Stomach (tissue), 19 donors: ENCODE measurements at places on chromosomes 16 and 17. TPM values are rescaled to one million over a fixed set of nuclear protein-coding genes. Genes with fewer than 3 reads are reported as not detected.
A peak's percentile ranks its signal among the peaks of the same experiment; 100 is the strongest.

DNA sequence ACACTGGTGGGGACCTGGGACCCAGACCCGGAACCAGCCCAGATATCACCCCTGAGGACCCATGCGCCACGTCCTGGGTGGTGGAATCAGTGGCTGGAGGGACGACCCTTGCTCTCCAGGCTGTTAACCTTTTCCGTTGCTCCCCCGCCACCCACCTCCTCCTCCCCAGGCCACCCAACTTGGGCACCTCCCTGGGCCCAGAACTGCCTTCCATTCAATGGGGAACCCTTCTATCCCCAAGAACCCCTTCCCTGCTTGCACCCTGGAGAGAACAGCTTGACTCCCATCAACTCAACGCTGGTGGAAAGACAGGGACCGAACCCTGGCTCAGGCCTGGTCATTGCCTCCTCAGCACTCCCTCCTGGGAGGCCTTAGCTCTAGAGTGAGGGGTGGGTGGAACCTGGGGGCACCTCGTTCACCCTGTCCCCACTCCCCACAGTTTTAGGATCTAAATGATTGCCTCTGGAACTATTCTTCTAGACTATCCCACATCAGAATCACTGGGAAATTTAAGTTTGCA, 5.7 kb upstream of the IL32 start:
- peak overlapping the region; percentile 57 for H3K4me3 ChIP-seq
- no peak for DNase-seq
- no peaks in the 10 kb centered on the region for H3K27me3 ChIP-seq
- H3K4me1 ChIP-seq: peaks cover 53% of the 10 kb centered on the region
- H3K27ac ChIP-seq: peak overlapping the region; percentile 85
- peaks cover 5% of the 10 kb centered on the region for H3K36me3 ChIP-seq

The RPH3AL gene
- total RNA-seq: 19.0 TPM

The HLF gene
- total RNA-seq: 2.3 TPM

GRCh38 chr17:48438516-48439061, 8.6 kb upstream of the SKAP1 start:
- H3K36me3 ChIP-seq: no peaks in the 10 kb centered on the region
- peaks cover 36% of the 10 kb centered on the region for H3K27me3 ChIP-seq
- H3K4me1 ChIP-seq: no peaks in the 10 kb centered on the region
- no peak for DNase-seq

The BAHCC1 gene
- total RNA-seq: 15.2 TPM

DNA sequence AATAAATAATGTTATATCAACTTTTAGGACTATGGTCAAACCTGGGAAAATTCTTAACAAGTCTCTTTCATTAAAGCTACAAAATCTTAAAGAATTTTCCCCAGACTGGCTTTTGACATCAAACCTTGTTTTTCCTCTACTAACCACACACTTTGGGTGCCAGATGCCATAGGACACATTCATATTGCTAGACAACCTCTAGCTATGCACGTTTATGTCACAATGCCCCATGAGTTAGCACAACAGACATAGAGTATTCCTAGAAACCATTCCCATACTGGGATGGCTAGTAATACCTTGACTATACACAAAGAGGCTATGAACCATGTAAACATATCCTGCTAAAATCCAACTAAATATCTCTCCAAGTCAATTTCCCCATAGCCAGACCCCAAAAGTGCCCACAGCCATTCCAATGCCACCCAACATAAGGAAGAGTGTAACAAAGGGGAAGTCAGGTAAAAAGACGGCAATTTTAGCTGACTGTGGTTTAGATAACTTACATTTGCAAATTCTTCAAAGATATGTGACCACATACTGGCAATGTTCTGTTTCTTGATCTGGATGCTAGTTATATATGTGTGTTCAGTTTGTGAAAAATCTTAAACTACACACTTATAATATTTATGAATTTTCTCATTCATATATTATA, 23.4 kb downstream of the SMURF2 start:
- H3K4me1 ChIP-seq: peaks cover 16% of the 10 kb centered on the region
- no peaks in the 10 kb centered on the region for H3K36me3 ChIP-seq
- H3K27me3 ChIP-seq: no peaks in the 10 kb centered on the region
- H3K4me3 ChIP-seq: no peak overlapping the region
- no peak for DNase-seq
- H3K27ac ChIP-seq: no peak overlapping the region

DNA sequence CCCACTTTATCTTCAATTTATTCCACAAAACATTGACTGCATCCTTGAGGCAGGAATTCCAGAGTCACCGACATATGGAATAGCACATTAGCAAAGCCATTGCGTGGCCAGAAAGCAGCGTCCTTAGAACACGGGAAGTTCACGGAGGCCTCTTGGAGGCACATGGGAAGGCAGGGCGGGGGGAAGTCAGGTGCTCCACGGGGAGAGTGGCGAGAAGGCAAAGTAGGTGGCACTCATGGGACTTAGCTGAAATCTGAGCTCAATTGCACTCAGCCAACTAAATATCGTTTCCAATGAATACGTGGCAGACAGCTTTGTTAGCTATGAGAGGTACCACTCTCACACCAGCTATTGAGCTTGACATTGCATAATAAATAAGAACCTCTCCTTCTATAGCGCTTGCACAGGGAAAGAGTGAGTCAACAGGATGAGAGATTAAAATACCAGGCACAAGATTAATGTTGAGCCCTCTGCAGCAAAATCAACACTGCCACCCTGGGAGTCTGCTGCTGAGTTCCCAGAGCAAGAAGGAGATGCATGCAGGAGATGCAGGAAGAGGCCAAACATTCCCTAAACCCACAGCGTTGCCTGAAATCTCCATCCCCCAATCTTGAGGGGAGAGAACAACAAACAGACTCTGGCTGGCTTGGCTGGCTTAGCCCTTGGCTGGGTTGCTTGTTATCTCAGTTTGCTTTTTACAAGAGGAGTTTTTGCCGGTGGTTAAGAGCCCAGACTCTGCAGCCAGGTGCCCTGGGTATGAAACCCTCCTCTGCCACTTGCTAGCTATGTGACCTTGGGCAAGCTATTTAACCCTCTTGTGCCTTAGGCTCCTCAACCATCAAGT, 28.8 kb downstream of the ABCC12 start:
- no peak overlapping the region for H3K4me3 ChIP-seq
- H3K36me3 ChIP-seq: no peaks in the 10 kb centered on the region
- peaks cover 17% of the 10 kb centered on the region for H3K4me1 ChIP-seq
- DNase-seq: peak; percentile 78

DNA sequence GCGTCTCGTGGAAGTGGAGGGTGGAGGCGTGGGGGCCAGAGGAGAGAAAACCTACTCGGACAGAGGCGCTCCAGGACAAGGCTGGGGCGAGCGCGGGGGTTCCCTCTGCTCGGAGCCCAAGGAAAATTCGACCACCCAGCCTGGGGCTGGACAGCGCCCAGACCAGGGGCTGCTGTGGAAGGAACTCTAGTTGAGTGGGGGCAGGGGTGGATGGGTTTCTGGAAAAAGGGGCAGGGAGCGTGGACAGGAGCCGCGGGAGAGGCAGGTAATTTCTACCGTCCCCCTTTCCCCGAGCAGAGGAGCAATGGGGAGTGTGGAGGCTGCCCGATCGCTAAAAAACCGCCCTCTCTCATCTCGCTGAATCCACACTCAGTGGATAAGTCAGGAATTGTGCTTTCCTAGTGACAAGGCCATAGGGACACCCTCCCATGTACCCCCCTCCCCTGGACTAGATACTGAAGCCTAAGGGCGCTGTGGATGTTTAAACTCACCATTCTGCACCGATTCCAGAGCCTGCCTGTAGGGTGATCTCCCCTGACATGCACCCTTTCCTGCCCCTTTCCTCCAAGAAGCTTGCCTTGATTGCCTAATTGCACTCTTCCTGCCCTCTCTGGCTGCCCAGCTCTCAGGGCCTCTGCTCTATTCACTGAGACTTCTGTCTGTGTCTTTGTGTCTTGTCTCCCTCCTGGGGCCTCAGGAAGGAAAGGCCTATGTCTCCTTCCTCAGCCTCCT, 90.7 kb upstream of the TMEM97 start:
- DNase-seq: no peak
- no peaks in the 10 kb centered on the region for H3K36me3 ChIP-seq
- no peaks in the 10 kb centered on the region for H3K27me3 ChIP-seq
- H3K4me1 ChIP-seq: peaks cover 22% of the 10 kb centered on the region

DNA sequence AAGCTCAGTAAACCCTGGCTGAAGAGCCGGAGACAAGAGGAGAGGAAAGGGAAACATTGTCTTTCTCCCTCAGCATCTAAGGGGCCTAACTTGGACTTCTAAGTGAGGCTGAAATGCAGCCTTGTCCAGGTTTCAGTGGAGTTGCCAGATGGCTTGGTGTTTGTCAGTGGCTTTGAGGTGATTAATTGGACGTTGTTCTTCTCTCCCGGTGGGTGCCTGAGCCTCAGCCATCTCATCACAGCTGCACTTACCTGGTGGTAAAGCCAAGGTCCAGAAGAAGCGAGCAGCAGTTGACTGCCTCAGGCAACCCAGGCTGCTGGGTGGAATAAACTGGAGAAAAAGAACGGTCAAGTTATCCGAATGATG, 202.2 kb upstream of the NLRP1 start:
- DNase-seq: peak; percentile 14
- no peak overlapping the region for H3K27ac ChIP-seq
- peaks cover 38% of the 10 kb centered on the region for H3K27me3 ChIP-seq
- H3K4me3 ChIP-seq: no peak overlapping the region
- no peaks in the 10 kb centered on the region for H3K36me3 ChIP-seq

- H3K36me3 ChIP-seq: no peaks in the 10 kb centered on the region
- H3K4me1 ChIP-seq: peaks cover 35% of the 10 kb centered on the region
- no peaks in the 10 kb centered on the region for H3K27me3 ChIP-seq
- no peak for DNase-seq
- peak overlapping the region; percentile 85 for H3K27ac ChIP-seq
- H3K4me3 ChIP-seq: peak overlapping the region; percentile 83
Observed at GRCh38 chr17:47841488-47842291, 617 bp upstream of the SCRN2 start.

The SLC13A2 gene
- 3.2 TPM for total RNA-seq

- no peaks in the 10 kb centered on the region for H3K36me3 ChIP-seq
- no peak for DNase-seq
- H3K4me1 ChIP-seq: peaks cover 28% of the 10 kb centered on the region
- no peak overlapping the region for H3K4me3 ChIP-seq
- no peak overlapping the region for H3K27ac ChIP-seq
Observed at GRCh38 chr17:76276461-76277299, 11.5 kb downstream of the UBALD2 start.

DNA sequence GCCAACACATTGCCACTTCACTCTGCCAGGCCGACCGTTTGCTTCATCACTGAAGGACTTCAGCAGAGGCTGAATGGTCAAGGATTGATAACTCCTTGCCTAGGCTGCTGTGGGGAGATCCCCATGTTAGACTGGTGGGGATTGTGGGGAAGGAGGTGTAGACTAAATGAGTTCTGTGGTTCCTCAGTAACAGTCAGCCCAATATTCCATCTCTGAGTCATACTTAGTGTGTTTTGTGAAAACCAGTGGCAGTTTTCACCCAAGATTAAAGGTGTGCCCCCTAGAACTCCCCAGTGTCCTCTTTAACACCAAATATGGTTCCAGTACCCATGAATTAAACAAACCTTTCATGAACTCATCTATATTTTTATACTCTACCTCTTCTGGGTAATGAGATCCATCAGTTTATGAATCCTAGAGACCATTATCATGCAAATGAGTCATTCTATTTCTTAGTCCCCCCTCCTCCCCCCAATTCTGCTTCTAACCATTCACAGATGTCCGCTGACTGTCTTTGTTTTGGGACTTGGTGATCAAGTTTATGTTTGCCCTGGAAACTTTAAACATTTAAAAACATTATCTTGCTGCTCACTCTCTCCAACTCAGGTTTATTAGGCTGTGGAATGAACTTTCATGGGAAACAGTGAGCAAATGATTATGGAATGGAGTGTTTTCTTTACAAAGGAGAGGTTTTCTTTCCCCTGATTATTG, 66.8 kb upstream of the GAS7 start:
- no peak overlapping the region for H3K4me3 ChIP-seq
- no peak for DNase-seq
- no peak overlapping the region for H3K27ac ChIP-seq
- no peaks in the 10 kb centered on the region for H3K36me3 ChIP-seq

The CDK10 gene
- total RNA-seq: 256 TPM

The MGAT5B gene
- not detected for total RNA-seq

- no peak overlapping the region for H3K4me3 ChIP-seq
- H3K27ac ChIP-seq: no peak overlapping the region
- no peak for DNase-seq
- no peaks in the 10 kb centered on the region for H3K36me3 ChIP-seq
Observed at GRCh38 chr17:72193391-72194106, 72.7 kb downstream of the SOX9 start.

DNA sequence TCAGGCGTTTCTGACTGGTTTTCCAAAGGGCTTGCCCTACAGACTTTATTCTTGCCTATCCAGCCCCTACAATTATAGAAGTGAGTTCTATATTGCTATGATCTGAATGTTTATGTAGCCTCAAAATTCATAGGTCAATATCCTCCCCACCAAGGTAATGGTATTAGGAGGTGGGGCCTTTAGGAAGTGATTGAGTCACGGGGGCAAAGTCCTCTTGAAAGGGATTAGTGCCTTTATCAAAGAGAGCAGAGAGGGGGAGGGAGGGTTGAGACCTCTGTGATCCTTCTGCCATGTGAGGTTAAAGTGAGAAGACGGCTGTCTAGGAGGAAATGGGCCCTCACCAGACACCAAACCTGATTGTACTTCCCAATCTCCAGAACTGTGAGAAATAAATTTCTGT, 931 bp upstream of the CPHXL start:
- H3K27me3 ChIP-seq: no peaks in the 10 kb centered on the region
- no peak for DNase-seq
- H3K27ac ChIP-seq: no peak overlapping the region
- no peaks in the 10 kb centered on the region for H3K36me3 ChIP-seq
